NAMALWA (cell line): ENCODE measurements at places on chromosomes 3 and 15.

DNA sequence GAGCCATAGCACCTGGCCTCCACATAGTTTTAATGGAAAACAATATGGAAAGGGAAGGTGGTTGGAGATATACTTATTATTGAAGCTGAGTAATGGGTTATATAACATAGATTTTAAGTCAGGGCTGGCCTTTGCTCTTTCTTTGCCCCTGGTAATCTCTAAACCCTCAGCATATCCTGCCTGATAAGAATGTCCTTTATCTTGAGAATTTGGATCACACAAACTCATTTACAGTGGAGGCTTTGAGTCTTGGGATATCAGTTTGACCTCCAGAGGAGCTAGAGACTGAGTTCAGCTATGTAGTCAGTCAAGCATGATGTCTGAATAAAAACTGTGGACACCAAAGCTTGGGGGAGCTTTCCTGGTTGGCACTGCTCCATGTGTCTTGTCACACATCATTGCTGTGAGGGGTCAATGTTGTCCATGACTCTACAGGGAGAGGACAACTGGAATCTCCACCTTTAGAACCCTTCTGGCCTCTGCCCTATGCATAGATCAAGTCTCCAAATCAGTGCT is 9.0 kb upstream of the C3orf33 start:
- DNase-seq, result no peak

- DNase-seq, result no peak
These were observed 68.6 kb upstream of the CCDC39 start for GRCh38 chr3:180747805-180748361.

- peak; percentile 15 for DNase-seq
These were observed 112.2 kb upstream of the TSPAN3 start for GRCh38 chr15:77183066-77183465.

GRCh38 chr3:60839246-60839645 is 412.0 kb downstream of the FHIT start:
- DNase-seq, result no peak

- DNase-seq, result no peak
These were observed 21.4 kb upstream of the FSIP1 start for GRCh38 chr15:39804026-39804425.
